ENCODE measurements at places on chromosomes 4 and X.

- no peak for DNase-seq
Observed at GRCh38 chr4:39495446-39496213, 31.6 kb downstream of the UGDH start.

DNA sequence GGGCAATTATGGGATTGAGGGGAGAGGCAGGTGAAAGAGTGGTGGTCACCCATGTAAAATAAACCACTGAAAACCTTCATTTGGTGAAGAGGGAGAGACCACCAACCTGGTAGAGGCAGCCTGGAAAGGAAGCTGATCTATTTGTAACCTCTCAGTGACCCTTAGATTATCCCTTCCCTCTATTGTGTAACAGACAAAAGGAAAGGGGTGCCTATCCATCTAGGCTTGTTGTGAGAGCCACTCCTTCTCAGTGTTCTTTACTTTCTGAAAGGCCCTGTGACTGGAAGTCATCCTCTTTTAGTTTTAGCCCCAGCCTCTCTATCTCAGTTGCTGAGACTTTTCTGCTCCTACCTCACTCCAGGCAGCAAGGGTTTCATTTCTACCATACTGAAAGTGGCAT is 142.4 kb downstream of the TMEM164 start:
- DNase-seq, result no peak

DNA sequence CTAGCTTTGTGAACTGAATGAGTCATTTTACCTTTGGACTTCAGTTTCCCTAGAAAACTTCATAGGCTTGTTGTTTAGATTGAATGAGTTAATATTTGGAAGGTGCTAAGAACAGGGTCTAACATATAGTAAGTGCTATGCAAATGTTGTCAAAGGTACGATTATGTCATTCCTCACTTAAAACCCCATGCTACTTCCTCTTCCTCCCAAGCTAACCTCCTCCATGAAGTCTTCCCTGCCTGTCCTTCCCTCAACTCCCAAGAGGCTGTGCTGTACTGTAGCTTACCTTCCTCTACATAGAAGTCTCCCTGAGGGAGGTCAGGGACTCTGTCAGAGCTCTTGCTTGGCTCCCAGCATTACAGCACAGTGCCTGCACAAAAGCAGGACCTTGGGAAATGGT is 103.4 kb upstream of the PJA1 start:
- DNase-seq, result no peak

- DNase-seq, result no peak
Observed at GRCh38 chr4:122873146-122873545, 46.5 kb downstream of the FGF2 start.

DNA sequence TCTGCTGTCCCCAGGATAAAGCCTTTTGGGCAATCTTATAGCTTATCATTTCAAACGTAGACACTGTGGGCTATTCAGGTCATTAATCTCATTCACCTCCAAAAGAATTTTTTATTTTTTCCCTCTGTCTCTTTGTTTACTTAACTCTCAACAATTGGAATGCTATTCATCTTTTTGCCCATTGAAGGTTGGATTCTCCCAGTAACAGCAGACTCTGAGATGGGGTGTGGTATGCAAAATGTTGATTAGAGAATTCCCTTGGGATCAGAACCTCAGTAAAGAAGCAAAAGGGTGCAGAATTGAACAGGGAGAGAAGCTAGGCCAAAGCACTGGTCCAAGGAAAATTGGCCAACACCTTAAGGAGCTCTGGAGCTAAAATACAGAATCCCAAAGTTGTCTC is 60.4 kb downstream of the CAMK2D start:
- no peak for DNase-seq

DNA sequence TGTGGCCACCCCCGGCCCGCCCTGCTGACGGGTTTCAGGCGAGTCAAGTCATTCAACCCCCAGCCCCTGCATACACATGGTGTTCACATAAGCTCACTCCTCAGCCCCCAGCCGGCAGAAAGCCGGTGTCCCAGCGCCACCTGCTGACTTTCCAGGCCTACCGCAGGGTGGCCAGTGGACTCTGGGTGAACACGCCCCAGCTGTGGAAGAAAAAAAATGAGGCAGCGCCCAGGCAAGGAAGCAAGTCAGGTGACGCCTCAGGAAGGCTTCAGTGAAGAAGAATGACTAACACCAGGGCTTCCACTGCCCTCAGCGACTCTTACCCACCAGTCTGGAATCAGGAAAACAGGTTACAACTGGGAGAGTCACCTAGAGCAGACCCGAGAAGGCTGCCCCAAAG is 15.8 kb downstream of the BCAP31 start:
- peak; percentile 62 for DNase-seq

DNA sequence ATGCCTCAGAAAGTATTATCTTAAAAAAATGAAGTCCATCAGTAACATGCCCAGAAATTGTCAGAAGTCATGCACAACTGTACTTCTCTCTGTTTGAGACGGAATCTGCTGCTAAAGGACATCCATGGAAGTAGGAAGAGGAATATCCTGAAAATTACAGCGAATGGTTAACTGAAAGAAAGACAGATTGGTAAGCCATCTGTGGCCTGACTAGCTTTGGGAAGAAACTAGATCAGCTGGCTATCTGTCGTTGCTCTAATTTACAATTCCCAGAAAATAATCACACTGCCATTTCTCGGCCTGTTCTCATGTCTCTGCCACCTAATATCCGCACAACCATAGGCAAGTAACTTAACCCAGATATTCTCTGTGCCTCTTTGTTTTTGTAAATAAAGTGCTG is 496.5 kb downstream of the PCDH19 start:
- DNase-seq, result no peak

GRCh38 chr4:156829201-156829873 is 142.3 kb downstream of the PDGFC start:
- no peak for DNase-seq

DNA sequence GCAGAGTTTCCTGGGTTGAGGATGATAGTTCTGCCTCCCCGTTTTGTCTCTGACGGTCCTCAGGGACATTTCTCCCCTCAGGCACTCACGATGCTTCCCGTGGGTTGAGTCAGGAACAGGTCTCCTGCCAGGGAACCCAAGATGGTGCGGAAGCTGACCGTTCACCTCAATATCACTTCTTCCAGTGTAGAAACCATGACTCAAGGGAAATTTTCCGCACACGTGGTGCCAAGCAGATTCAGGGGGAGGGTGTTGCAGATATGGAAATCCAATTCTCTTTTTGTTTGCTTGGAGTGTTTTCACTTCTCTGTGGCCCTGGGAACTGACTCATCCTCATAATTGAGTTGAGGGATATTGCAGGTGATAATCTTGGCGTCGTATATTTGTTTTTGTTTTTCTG is 46.7 kb downstream of the CXorf49B start:
- DNase-seq, result no peak

DNA sequence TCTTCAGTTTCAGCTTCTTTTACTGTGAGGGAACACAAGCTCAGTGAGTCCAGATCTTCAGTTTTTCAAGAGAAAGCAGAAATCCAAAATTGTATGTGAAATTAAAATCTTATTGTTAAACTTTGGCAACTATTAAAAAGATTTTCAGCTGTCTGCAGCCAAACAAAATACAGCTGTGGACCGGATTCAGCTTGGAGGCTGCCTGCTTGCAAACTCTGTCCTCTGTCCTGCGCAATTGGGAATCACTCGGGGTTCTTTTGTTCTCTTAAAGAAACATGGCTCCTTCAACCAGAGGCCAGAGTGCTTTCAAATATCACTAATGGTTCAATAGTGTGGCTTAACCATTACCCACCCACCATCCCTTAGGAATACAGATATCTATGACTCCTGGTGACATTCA is 201.2 kb downstream of the CHIC2 start:
- DNase-seq, result no peak

DNA sequence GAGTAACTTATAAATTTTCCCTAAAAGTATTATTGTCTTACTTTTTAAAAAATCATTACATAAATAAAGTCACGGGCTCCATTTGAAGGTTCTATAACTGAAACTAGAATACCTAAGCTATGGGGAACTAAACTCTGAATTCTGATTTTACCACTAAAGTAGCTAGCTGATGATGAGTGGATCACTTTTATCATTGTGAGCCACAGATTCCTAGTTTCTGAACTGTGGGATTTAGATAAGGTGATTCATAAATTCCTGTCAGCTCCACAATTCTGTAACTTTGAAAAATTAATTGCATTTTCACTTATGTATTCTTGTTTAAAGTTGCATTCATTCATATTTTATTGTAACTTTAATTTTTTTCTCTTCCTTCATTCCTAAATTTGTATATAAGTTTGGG is 540.9 kb downstream of the GBA3 start:
- DNase-seq, result no peak

GRCh38 chr4:42673082-42673425 is 16.1 kb upstream of the ATP8A1 start:
- DNase-seq, result no peak

DNA sequence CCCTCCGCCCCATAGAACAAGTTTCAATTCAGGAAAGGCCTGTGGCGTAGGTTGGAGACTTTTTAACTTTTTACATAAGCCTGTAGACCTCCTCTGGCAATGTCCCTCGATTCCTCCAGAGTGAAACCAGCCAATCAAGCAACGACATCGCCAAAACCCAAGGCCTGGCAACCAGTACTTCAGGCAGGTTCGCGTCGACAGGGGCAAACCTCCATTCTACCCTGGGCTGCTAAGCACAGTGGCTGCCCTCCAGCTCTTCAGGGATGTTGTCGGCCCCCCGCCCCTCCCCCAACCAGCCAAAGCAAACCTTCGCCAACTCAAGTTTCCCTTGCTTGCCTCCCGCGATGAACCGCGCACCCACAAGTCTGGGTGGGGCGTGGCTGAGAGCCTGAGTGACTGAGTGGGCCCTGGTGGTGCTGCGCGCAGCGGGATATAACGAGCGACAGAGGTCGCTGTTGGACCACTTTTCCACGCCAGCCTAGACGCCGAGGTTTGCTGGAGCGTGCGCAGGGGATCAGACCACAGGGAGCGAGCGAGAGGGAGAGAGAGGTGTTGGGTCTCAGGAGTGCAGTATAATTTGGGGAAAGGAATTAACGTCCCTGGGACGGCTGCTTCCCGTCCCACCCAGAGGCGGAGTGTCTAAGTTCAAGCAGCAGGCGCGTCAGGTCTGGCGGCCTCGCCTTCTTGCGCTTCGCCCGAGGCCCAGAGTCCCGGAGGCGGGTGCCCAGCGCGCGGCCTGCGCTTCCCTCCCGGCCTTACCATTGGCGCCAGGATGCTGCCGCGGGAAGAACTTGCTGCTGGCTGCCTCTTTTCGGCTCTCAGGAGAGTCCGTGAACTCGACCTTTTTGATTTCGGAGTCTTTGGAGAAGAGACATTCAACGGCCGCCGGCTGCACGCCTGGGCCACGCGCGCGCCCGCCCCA is 9.0 kb upstream of the PITX2 start:
- DNase-seq, result peak; percentile 65

DNA sequence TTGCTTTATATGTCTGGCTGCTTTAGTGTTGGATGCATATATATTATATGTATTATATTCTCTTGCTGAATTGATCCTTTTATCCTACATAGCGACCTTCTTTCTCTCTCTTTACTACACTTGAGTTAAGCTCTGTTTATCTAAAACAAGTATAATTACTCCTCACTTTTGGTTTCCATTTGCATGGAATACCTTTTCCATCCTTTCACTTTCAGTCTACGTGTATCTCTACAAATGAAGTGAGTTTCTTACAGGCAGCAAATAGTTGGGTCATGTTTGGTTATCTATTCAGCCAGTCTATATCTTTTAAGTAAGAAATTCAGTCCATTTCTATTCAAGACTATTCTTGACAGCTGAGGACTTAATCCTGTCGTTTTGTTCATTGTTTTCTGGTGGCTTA is 167.5 kb upstream of the USP38 start:
- no peak for DNase-seq

GRCh38 chrX:64758047-64758446 is 218.2 kb downstream of the ZC4H2 start:
- no peak for DNase-seq

- DNase-seq, result no peak
Observed at GRCh38 chr4:158299459-158300007, 89.2 kb downstream of the TMEM144 start.

DNA sequence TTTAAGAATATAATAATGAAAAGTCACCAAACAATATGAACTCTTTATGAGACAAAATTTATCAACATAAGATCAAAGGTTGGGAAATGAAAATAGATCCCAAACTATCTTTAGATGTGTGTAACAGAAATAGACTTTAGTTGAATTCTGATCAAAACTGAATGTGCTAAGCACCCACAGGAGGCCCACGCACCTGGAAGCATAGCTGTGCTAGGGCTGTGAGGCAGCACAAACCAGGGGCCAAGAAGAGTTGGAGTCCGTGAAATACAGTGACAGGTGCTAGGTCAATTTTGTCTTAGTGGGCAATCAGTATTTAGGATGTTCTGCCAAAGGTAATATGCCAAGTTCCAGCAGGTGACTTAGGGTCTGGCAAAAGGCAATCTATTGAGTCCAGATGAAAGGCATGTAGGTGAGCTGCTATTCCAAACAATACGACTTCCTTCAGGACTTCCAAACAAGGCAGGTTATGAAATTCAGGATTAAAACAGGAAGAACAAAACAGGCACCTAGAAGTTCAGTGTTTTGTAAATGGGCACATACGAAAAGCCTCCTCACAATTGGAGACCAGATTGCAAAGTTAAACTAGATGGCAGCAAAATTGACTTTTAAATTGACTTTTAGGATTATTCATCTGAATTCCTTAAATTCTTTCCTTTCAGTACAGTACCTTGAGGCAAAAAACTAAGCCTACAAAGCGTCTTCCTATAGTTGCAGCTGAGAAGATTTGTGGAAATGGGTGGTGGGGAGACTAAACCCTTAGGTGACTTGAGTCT is 4.7 kb upstream of the PCDH18 start:
- no peak for DNase-seq

GRCh38 chr4:142883040-142883832 is 37.1 kb upstream of the INPP4B start:
- DNase-seq, result no peak

GRCh38 chr4:46653842-46654241 is 255.2 kb downstream of the COX7B2 start:
- no peak for DNase-seq

- DNase-seq, result no peak
Observed at GRCh38 chr4:155529272-155529671, 137.4 kb upstream of the GUCY1A1 start.

- DNase-seq, result no peak
Observed at GRCh38 chr4:174604198-174604597, 81.9 kb upstream of the HPGD start.

- no peak for DNase-seq
Observed at GRCh38 chr4:3371033-3372001, 70.5 kb upstream of the HGFAC start.

GRCh38 chr4:128134925-128135324 is 73.8 kb downstream of the LARP1B start:
- no peak for DNase-seq

Measured in SK-N-DZ (cell line).